Muscle of arm (tissue), 14 donors: ENCODE measurements at places on chromosomes 7 and 10.

- no peak for DNase-seq
Observed at GRCh38 chr7:74430961-74431466, 22.7 kb upstream of the GTF2IRD1 start.

DNA sequence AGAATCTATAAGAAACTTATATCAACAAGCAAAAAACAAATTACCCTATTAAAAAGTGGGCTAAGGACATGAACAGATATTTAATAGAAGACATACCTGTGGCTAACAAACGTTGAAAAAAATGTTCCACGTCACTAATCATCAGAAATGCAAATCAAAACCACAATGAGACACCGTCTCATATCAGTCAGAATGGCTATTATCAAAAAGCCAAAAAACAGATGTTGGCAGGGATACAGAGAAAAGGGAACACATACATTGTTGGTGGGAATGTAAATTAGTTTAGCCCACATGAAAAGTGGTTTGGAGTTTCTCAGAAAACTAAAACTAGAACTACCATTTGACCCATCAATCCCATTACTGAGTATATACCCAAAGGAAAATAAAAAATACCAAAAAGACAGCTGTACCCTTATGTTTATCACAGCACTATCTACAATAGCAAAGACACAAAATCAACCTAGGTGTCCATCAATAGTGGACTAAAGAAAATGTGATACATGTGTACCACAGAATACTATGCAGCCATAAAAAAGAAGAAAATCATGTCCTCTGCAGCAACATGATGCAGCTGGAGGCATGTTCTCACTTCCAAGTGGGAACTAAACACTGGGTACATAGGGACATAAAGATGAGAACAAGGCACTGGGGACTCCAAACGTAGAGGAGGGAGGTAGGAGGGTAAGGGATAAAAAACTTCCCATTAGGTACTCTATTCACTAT lies 83.8 kb upstream of the TMEM168 start:
- no peak for DNase-seq

DNA sequence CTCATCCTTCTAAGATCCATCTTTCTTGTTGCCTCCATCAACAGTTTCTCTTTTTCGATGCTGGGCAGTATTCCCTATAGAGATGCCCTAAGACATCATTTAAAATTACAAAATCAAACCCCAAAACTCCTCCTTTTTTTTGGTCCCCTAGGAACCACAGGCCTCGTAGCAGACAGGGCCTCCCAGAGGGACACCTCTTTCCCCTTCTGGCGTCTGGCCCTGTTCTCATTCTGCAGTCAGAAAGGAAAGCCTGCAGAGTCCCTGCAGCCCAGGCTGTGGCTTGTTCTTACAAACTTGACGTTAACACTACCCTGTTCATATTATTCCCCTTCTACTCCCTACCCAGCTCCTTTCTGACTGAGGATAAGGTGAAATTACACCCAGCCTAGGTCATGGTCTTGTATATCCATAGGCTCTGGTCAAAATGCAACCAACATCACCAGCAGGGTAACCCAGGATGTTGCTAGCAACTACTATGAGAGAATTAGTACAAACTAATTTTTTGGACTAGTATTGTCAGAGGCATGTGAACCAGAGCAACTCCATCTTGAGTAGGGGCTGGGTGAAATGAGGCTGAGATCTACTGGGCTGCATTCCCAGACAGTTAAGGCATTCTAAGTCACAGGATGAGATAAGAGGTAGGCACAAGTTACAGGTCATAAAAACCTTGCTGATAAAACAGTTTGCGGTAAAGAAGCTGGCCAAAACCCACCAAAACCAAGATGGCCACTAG lies 3.5 kb upstream of the EPHA1 start:
- DNase-seq, result no peak

- DNase-seq, result no peak
Observed at GRCh38 chr10:78277314-78278057, 243.8 kb downstream of the RPS24 start.

DNA sequence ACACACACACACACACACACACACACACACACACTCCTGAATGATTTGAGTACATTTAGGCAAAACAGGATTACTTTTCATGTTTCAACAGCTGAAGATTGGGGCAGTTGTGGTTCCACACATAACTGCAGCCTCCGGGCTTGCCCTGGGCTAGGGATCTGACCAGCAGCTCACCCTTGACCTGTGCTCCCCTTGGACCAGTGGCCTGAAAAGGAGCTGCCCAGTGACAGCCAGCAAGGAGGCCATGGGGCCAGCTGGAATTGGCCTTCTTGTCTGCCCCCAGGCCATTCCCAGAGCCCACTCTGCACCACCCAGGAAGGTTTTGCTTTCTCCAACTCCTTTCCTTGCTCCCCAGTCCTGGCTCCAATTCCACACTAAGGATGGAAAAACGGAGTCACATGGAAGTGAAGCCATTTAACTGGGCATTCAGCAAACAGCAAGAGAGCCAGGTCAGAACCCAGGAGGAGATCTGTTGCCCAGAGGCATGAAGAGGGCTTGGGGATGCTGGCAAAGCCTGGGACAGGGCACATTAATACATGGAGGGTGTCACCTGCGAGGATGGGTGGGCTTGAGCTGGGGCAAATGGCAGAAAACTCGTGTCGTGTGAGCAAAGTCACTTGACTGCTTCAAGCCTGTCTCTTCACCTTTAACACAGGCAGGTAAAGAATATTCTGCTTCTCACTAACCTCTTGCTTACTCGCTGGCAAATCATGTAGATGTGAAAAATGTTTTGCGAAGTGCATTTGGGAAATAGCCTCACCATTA lies 61.5 kb upstream of the GDF10 start:
- DNase-seq, result no peak

DNA sequence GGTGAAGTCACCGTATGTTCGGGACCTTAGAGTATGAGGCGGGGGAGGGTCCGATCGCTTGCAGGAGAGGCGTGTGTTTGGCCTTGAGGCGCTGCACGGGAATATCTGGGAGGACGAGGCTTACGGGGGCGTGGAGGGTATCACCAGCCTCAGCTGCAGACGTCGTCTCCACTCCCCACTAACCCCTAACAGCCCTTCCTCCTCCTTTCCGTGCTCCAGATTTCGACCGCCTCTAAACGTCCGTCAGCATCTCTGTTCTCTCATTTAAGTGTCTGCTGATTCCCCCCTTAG lies 23.5 kb upstream of the ZNF12 start:
- no peak for DNase-seq

GRCh38 chr10:98432330-98432729 lies 14.4 kb downstream of the HPS1 start:
- no peak for DNase-seq

- no peak for DNase-seq
Observed at GRCh38 chr7:34296663-34297062, 361.4 kb upstream of the NPSR1 start.

DNA sequence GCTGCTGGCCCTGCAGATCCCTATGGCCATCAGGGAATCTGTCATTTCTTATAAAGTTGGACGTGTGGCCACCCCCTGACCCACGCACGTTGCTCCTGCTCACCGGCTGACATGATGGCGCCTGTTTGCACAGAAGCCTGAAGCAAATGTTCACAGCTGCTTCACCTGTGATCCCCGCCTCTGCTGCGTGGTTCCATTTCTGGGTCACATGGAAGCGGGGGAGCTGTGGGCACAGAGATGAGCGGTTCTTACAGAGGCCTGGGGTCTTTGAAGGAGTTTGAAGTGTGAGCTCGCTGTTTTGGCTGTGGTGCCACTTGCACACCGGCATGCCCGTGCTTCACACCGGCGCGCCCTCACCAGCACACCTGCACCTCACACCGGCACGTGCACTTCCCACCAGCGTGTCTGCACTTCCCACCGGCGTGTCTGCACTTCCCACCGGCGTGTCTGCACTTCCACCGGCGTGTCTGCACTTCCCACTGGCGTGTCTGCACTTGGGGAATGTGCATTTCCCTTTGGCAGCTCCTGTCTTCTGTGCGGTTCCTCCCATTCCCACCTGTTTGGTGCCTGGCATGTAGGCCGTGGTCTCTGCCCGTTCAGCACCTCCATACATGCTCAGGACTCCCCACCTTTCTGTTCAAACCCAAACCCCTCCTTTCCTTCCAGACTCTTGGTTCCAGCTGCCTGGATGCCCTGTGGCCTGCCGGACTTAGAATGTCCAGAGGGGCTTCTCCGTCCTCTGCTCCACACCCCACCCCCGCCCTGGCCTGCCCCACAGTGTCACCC lies 86.7 kb downstream of the INPP5A start:
- DNase-seq, result no peak

GRCh38 chr7:133547981-133548380 lies 295.1 kb downstream of the EXOC4 start:
- DNase-seq, result no peak

DNA sequence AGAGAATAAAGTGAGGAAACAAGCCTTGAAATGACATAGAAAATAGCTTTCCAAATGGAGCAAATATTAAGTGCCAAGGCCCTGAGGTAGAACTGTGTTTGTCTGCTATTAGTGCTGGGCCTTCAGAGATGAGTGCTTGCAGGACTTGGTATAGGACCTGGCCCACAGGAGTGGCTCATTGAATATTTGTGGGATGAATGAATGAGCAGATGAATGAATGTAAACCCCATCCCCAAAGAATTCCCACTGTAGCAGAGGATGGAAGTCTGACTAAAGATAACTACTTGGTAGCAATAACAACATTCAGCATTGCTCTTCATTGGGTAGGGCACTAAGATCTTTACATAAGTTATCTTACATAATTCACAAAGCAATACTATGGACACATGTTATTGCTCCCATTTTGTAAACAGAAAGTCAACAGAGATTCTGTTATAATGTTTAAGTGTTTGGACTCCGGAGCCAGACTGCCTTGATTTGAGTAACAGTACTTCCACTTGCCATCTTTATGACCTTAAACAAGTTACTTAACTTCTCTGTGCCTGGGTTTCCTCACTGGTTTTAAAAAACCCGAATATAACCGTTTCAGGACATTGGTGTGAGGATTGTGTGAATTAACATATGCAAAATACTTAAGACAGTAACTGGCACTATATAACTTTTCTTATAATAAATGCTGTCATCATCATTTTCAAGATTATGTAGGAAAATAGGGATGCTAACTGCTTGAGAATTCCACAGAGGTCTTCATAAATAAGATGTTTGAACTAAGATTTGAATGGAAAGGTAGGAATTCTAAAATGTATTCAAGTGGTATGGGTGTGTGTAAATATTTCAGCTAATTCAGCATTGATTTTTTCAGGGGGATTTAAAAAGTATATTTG lies 141.9 kb downstream of the PRKG1 start:
- DNase-seq, result no peak

DNA sequence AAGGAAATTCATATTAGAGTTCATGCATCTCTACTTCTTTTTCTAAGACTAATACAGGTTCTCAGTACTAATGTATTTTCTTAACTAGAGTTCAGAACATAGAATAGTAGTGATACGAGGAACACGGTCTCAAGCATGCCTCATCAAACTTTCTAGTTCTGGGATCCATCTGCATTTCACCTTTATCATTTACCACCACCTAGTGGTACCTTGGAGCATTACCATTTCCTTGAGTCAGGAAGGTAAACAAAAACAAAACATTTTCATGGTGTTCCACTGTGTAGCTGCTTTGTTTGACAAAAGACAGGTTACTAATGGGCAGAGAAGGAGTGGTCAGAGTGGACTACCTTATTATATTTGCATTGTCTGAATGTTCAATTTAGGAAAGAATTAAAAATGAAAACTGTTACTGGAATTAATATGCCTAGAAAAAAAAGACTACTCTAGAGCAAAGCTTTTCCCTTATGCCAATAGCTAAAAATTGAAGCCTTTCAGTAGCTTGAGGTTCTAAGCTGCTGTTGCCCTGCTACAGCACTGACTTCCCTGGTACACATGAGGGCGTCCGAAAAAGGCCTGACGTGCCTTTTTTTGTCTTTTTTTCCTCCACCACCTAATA lies 44.5 kb downstream of the STARD3NL start:
- peak; percentile 59 for DNase-seq

DNA sequence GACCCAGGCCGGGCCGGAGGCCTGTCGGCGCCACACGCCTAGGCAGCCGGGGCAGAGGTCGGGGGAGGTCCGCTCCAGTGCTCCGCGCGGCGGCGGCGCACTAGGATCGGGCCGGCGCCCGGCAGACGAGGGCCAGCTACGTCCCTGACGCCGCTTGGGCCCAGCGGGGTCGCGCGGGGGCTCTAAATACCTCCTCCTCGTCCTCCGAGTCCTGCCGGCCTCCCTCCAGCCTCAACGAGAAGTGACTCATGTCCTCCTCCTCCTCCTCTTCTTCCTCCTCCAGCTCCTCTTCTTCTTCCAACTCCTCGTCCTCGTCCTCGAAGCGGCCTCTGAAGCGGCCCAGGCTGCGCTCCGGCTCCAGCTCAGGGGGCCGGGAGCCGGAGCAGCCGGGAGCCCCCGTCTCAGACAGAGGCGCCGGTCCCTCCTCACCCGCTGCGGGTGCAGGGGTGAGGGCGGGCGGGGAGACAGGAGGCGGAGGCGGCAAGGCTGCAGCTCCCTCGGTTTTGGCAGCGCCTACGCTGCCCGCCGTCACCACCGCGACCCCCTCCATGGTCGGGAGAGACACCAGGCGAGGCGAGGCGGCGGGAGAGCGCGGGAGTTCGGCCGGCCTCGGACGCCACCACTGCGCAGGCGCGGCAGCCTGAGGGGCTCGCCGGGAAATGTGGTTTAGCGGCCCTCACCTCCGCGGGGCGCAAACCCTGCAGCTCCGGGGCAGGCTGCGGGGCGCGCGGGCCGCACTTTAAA lies at the start of gene PCGF6:
Gene PCGF6, minus strand, starts transcription at position 624 of the 744 bp plus-strand sequence. Its CDS starts 74 bp downstream, at position 550.
- peak; percentile 88 for DNase-seq

GRCh38 chr10:100485801-100486495 lies 23.1 kb downstream of the WNT8B start:
- DNase-seq, result no peak

DNA sequence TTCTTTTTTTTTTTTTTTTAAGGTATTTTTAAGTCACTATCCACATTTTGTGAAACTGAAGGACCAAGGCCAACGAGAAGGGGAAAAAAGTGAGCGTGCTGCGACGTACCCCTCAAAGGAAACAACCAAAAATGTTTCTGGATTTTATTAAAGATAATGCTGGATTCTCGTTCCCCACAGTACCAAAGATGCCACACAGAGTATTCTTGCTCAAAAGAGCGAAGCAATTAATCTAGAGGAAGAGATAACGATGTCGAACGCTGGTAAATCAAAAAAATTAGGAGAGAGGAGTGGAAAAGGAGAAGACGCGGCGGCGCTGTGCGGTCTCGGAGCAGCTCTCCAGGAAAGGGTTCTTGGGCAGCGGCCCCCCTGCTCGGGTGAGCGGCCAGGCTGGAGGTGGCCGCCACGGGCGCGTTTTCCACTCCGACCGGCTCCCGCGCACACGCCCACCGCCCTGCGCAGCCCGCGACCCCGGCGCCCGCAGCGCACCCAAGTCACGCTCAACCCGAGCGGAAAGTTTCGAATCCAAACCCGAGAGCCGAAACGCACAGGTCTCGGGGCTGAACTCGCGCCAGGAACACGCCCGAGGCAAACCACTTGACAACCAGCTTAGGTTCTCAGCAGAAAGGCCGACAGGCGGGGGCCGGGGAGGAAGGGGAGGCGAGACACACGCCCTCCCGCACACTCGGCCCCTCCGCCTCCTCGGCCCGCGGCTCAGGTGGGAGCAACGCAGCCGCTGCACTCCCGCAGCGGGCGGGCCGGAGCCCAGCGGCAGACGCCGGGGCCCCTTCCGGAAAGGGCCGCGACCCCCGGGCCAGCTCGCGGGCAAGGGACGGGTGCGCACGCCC lies 989 bp downstream of the SRPK2 start:
- no peak for DNase-seq
